ENCODE measurements at places on chromosomes 3 and 15.

DNA sequence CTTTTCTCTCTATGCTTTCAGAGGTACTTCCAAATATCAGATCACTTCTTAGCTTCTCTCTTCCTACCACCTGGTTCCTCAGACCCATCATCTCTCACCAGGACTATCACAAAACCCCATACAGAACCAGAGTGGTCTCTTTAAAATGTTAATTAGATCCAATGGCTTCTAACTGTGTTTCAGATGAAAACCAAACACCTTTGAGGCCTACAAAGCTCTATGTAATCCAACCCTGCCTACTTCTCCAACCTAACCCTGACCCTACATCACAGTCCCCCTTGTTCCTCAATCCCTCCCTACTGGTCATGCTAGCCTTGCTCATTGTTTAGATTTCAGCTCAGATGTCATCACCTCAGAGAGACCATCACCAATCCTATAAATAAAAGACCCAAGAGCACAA is 34.8 kb downstream of the SUMF1 start:
- DNase-seq: no peak

- no peak for DNase-seq
Observed at GRCh38 chr15:28289694-28290463, 32.1 kb downstream of the HERC2 start.

DNA sequence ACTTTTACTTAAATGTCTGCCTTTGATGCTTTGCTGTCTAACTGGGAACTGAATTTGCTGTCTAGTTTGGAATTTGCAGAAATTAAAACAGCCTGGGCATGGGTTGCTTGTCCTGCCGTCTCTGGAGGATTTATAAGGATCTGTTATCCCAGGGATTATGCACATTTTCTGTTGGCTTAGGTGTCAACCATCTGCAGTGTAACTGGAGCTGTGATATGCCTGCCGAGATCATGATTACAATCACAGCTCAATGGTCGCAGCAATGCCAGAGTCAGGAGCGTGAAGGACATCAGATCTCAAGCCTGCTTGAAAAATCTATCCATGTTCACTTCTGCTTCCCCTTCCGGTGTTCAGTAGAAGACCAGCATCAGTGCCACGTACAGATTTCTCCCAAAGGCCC is 41.8 kb upstream of the SETMAR start:
- no peak for DNase-seq

DNA sequence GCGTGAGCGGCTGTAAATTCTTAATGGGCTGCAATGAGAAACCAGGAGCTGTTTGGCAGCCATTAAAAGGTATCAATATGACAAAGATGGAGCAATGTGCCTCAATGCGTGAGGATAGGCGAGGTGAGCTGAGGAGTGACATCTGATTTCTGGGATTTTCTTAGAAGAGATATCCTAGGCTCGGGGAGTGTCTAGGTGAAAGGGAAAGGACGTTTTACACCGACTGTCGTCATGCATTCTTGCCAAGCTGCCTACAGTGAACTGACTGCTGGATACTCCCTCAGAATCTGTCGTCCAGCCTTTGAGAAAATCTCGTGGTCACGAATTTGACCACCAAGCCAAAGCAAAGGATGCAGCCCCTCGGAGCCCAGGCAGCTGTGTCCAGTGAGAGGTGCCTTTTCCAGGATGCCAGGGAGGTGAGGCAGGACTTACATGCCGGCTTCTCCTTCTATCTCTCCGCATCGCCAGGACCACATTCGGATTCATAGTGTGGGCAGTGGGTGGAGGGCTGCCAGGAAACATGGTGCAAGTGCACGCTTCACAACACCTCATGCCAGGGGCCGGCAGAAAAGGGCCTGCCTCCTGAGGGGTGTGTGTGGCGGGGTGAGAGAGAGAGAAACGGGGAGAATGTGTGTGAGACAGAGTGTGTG is 80.3 kb upstream of the ABHD17C start:
- no peak for DNase-seq

- DNase-seq: no peak
Observed at GRCh38 chr3:159860269-159861116, 128.1 kb upstream of the IL12A start.

DNA sequence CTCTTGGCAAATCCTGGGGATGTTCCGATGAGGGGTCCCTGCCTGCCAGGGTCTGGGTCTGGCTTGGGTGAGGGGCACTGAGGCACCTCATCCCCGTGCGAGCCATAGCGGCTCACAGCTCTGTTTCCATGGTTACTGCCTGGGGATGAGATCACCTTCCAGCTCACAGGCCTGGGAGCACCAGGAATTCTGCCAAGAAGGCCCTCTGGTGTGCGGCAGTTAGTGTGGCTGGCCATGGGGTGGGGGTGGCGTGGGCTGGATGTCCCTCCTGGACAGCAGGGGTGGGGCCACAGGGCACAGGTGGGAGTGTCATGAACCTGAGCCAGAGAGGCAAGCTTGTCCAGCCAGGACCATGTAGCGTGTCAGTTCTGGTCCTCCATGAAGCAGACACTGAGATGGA is 22.1 kb upstream of the PRR23E start:
- no peak for DNase-seq

GRCh38 chr3:37811625-37812498 is 49.8 kb upstream of the CTDSPL start:
- peak; percentile 56 for DNase-seq

- DNase-seq: no peak
Observed at GRCh38 chr3:57234613-57235575, 7.4 kb downstream of the APPL1 start.

DNA sequence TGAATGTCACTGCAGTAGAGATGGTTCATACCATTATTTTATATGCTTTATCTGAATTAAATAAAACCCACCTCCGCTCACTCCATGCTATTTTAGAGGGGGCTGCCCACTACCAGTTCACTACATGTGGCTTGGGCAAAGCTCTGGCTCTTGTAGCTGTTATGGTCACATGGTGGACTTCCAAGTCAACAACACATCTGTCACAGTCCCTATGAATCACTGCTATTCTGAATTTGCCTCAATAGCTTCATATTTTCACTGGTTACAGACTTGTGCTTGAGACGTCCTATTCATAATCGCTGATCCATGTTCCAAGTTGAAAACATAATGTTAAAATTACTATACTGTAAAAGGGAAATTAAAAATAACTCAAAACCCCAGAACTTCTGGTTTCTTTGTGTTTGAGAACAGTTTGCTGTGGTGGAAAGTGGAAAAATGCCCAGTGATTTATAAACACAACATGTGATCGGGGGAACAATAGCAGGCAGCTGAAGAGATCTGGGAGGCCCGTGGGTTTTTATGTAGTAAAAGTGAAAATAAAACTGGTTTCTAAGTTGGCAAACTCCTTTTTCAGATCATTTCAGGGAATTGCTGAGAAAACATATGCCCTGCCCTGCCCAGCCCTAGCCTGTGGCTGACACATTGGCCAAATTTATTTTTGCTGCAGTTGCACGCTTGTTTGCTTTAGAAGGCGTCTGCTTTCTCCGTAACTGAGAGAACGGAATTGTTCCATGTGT is 128.8 kb upstream of the PRR23C start:
- DNase-seq: no peak

DNA sequence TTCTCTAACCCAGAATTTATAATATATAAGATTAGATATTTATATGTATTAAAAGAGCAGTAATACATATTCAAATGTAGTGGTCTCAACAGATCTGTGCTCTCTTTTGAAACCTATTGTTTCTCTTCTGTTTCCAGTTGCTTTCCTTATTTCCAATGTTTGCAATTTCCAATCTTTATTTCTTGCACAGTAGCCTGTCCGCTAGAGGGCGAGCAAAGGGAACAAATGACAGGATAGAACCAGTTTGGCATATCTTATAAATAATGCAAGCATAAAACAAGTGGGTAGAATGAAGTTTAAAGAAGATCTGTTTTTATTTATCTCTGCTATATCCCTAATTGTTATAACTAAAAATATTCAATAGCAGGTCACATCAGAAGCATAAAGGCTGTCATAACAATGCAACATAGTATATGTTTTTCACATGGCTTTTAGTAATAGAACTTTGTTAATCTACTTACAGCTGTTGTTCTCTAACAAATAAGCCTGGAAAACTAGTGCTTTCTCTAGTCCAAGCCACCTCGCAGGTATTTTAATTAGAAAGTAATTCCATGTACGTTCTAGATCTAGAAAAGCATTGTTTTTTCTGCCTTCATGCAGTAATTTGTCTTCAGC is 15.1 kb upstream of the TCAIM start:
- DNase-seq: peak; percentile 69

- DNase-seq: no peak
Observed at GRCh38 chr15:38085114-38085513, 150.7 kb downstream of the TMCO5A start.

DNA sequence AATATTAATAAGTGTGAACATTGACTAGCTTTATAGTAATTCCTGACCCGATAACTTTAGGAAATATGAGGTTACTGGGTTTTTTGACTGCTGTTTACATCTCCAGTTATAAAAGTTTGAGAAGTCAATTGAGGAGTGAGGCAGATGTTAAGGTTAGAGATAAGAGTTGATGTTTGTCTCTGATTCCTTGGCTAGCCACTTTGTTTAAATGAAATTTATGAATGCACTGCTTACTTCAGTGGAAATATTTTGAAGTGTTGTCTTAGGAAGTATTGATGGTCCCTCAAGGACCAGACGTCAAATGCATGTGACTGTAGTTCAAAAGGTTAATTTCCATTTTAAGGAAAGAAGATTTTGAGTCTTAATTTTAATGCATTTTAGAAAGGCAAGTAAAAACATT is 41.7 kb downstream of the MAP2K5 start:
- DNase-seq: no peak

DNA sequence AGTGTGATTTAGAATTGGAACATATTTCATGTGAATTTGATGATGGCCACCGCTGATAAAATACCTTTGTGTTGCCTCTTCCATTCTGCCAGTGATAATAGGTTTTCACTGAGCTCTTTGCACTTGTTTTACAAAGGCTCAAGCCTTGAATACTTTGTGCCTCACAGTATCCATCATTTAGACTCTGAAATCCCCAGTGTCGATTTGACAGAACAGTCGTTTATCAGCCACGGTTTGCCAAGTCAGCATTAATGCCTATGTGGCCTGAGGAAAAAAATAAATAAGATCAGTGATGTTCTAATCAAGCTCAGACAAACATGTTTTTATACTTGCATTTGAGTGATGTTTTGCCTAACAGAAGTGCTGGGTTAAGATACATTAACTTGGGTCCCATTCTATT is 399.1 kb downstream of the RBMS3 start:
- no peak for DNase-seq

DNA sequence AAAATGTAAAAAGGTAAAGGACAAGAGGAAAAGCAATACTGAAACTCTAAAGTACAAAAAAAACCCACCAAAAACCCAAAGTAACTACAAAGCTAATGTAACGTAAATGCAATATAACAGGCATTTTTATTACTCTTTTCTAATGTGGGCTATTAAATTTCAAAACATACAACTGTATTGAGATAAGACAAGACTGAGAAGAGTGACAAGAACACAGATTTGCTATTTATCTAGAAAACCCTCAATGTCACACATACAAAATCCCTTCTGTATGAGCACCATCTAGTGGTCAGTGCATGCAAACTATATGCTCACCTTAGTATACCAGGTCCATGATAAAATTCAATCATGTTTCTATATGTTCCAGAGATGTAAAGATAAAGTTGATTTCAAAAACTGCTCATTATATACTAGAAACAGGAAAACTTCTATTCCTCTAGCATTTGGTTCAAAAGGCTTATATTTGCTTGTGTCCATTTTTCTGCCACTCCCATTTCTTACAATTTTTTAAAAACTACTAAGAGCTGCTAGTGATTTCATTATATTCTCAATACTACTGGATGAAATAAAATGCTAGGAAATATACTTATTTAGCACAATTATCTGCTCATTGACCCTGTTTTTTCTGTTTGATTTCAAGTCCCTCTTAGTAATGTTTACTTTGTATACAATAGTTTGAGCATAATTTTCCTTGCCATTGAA is 111.4 kb downstream of the DLG1 start:
- DNase-seq: no peak

GRCh38 chr3:136916223-136916622 is 41.6 kb upstream of the IL20RB start:
- no peak for DNase-seq

DNA sequence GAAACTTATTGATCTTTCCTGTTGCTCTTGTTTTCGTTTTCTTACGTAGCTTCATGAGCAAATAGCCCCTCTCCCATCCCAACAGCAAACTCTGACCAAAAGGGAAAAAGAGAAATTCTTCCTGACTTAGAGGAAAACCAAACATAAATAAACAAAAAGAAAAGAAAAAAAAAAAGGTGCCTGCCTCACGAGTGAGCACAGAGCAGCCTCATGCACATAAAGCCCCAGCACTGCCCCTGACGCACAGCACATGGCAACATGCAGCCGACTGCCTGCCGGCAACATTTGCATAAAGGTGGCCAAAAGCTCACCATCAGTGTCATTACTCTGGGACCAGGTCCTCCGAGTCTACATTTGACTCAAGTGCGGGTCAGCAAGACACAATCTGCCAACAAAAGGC is 6.4 kb downstream of the POC1A start:
- DNase-seq: no peak

GRCh38 chr15:31324806-31325594 is 1.6 kb upstream of the KLF13 start:
- DNase-seq: no peak

DNA sequence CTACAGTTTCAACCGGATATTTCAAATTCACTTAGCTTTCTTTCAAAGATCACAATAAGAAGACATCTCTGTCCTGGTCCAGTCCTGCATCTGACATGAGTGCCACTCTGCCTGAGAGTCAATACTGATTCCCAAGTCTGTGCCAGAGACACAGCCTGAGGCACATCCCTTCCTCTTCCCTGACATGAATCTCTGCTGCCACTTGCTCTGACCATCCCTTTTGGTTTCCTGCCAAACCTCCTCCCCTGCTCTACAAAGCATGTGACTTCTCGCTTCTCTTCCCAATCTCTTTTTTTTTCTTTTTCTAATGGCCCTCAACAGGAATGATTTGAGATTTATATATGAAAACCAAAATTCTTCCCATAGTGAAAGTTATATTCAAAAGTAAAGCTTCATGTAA is 117.9 kb downstream of the MECOM start:
- DNase-seq: no peak

DNA sequence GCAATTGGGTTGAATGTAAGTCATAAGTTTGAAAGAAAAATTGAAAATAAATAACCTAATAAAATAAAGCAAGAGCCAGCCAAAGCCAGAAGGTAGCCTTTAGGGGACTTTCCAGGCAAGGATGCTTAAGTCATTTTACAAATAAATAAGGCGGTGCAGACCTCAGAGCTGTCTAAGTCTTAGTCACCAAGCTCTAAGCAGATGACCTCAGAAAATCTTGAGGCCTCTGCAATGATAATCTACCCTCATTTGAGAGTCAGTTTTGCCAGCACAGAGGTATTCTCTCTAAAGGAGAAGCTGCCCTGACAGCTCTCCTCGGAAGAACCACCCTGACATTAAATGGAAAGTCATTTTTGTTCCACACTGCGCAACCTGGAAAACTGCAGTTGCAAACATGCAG is 113.9 kb downstream of the OXNAD1 start:
- no peak for DNase-seq
